Chondrocyte (in vitro differentiated cells): ENCODE measurements at places on chromosomes 6 and 20.

DNA sequence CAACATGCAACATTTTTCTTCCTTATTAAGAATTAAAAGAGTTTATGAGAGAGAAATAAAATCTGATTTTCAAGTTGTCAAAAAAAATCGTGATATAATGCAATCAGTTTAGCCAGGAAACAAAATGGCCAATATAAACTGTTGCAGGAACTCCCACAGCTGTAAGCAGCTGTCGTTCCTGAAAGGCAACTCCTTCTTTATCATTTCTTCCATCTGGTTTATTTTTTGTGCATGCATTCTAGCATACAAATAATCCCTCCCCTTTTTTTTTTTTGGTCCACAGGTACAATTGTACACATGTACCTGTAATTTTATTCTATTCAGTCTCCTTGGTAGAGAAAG is 19.7 kb downstream of the TRAF3IP2 start:
- DNase-seq, result no peak

DNA sequence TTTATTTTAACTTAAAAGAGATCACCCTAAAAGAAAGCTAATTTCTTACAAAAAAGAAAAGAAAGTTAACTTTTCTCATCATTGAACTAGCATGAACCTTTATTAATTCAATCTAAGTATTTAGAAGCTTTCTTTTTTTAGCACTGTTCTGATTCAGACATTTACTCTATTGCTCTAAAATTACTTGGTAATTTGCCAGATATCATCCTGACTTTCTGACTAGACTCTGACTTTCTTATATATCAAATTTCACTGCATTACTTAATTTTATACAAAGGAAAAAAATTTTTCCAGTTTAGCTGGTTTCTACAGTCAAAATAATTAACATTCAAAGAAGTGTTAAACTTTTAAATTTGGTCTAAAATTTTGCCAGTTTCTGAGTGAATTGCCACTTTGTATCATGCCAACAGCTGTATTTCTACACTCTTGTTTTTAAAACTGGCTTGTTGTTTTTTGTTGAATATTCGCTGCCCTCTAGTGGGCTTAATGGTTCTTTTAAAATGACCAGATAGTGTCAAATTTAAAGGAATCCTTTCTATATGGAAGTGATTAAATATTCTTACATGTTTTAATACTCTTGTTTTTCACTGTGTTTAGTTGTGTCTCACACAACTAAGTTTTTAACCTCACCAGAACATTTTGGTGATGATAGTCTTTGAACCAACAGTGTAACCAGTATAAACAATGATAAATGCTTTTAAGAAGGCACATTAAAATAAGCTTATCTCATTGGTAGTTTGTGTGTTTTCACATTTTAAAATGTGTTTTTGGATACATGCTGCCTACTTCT is 102.0 kb downstream of the POPDC3 start:
- no peak for DNase-seq

DNA sequence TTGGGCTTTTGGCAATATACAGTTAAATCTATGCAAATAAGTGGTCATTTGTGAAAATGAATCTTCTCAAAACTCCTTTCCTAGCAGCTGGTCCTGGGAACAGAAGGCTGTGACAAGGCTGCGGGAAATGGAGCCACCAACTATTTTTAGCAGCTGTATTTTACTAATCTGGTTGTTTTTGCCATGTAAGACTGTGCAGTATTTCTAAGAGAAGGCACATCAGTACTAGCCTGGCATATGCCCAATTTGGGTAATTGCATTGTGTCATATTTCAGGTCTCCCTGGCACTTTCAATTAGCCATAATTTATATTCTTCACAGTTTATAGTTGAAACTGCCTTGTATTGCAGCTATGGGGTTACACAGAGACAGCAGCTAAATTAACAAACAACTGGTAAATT is 109.6 kb downstream of the MANEA start:
- no peak for DNase-seq

DNA sequence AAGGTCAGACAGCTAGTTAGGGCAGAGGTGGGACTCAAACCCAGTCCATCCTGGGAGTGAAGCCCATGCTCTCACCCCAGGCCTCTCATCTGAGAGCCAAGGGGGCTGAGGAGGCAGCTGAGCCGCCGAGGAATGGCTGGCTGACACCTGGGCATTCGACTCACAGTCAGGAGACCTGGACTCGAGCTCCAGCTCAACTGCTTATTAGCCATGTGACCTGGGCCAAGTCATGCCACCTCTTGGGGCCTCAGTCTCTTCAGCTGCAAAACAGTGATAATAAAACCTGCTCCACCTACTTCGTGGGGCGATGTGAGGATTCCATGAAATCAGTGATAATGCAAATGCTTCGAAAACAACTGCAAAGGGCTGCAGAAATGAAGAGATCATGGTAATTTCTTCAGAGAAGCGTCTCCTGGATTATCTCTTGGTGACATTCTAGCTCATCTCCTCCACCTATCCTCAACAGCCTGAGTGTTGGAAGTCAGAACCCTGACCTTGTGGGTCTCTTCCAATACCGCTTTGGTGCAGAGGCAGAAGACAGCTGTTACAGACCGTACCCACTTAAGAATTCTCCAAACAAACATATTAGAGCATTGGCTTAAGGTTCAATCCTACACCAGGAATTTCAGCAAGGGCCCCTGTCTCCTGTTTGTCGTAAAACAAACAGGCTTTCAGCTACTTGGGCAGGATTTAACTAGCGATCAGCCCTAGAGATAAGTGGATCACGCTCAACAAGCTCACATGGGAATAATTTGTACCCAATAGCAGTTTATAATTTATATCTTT is 60.0 kb upstream of the PIM1 start:
- DNase-seq, result no peak

DNA sequence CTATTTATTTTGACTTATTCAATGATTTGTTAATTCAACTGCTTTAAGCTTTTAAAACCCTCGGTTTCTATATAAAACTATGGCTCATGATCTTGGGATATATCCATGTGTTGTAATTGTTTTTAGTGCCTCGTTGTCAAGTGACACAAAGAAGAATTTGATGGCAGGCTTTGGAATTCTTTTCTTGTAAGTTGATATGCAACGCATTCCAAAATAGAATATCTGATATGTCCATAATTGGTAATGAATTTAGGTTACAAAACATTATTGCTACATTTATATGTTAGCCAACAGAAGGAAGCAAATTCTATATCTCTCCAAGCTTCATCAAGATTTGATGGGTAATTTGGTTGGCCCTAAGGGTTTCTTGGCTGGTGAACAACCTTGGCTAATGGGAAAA is 220.4 kb upstream of the RIMS1 start:
- no peak for DNase-seq

DNA sequence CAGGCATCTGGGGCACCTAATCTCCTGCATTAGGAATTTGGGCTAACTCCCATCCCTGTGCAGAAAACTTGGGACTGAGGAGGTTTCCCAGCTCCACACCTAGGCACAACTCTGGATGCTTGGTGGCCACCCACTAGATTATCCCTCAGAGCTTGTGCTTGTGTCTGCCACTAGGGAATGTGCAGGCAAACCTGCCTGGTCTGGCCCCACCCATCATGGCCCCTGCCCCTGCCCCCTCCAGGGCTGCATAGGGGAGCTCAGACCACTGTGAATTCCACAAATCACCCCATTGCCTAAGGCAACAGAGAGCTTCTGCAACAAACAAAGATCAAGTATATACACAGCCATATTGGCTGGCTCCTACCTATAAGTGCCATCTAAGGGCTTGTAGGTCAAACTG is 31.1 kb downstream of the STMND1 start:
- DNase-seq, result no peak

DNA sequence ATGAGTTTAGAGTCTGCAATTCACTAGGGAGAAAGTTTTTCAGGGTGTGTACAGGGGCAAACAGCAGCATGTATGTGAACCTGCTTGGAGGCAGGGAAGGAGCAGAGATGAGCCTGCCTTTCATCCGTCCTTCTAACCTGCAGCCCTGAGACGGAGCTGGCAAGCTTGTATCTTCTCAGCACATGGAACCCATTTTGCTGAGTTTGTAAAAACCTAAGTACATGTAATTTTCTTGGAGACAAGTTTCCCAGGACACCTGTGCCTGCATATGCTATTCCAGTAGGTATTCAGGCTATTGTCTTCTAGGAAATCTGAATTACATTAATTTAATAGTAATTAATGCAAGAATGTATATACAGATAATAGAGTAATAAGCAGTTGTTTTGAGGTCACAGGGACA is 28.8 kb upstream of the MOXD1 start:
- DNase-seq, result no peak

GRCh38 chr6:24867104-24867703 is 68.5 kb upstream of the ARMH2 start:
- no peak for DNase-seq

DNA sequence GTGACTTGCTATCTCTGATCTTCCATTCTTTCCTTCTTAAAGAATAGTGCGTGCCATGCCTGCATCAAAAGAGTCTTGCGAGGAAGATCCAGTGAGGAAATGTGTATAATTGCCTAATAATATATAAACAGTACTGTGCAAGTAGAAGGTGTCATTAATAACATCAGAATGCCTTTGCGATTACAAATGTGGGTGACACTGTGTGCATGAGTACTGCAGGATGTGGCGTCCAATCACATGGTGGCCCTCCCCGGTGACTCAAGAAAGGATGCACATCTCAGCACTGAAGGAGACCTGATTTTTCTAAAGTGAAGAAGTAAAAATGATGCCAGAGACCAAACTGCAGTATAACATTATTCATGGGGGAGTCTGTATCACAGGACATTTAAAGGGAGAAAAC is 107.5 kb upstream of the EDN1 start:
- DNase-seq, result no peak

DNA sequence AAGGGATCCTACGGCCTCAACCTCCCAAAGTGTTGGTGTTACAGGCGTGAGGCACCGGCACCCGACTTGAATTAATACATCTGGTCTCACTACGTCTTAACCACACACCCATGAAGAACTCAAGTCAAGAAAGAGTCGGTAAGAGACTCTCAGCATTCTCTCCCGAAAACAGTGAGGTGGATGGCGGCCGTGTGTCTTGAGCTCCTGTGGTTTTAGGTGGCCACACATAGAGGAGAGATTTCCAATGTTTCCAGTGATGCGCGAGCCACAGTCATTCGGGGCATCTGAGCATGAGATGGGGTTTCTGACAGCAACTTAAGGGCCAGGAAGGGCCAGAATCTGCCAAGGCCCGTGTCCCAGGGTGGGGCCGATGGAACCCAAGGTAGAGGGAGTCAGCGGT is 766.4 kb upstream of the DEFB115 start:
- DNase-seq, result no peak

DNA sequence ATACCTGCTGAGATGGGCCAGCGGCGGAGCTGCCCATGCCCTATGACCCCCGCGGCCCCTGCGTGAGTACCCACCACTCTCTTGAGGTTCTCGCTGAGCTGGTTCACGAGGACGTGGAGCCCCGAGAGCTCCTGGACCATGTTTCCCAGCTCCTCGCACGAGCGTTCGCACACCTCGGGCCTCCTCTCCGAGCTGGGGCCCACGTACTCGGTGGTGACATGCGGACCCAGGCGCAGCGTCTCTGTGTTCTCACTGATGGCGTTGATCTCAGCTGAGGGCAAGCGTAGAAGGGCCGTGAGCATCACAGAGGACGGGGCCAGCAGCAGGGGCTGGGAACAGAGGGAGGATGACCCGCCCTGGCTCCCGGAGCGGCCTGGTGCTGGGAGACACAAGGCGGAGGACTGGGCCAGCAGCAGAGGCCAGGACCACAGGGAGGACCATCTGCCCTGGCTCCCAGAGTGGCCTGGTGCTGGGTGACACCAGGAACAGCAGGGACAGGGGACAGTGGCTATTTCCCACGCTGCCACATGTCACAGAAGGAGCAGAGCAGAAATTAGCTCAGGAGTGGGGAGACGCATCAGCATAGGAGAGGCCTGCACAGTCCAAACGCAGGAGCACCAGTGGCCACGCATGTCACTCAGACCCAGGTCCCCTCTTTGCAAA is 11.8 kb downstream of the THBS2 start:
- no peak for DNase-seq

DNA sequence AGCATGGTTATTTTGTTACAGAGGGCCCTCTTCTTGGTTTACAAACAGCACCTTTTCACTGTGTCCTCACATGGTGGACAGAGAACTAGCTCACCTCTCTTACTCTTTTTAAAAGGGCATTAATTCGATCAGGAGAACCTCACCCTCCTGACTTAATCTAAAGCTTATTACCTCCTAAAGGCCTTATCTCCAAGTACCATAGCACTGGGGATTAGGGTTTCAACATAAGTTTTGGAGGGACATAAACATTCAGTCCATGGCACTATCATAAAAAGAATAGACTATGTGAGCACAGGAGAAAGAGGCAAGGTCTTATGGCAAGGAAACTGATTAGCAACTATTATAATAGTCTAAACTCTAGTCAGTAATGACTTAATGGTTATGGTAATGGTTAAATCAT is 736.2 kb upstream of the ADGRB3 start:
- no peak for DNase-seq

GRCh38 chr6:12473494-12473893 is 183.3 kb downstream of the EDN1 start:
- DNase-seq, result no peak

DNA sequence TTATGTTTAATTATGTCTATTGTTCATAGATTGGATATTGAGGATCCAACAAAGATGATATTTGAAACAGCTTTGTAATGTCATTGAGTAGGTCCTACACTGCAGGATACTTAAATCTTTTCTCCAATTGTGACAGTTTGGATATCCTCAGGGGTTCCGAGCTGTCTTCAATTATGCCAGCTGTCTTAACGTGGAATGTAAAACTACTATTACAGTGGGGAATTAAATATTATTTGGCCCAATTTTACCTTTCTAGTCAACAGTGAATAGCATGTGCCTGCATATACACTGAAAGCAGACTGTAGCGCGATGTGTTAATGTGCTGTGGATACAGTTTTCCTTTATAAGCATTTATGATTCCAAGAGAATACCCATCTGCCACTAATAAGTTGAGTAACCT is 156.9 kb downstream of the GRIK2 start:
- no peak for DNase-seq

DNA sequence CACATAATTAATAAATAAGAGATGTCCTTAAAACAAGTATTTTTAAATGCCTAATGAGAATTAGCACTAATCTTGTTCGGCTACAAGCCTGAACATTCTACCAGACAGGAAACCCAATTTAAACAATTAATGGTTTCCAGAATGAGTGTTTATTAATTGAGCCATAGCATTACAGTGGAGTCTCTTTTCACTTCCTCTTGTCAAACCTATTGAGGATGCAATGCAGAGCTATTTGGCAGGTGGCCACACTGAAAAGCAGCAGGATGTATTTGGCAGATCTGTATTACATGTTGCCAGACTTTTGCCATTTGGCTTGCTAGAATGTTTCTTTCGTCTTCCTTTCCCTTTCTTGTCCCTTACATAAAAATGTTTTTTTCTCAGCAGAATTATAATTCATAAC is 475.2 kb upstream of the MARCKS start:
- no peak for DNase-seq
